ENCODE measurements at places on chromosomes 7 and 10. TPM values are rescaled to one million over a fixed set of nuclear protein-coding genes. Genes with fewer than 3 reads are reported as not detected.
A peak's percentile ranks its signal among the peaks of the same experiment; 100 is the strongest.

GRCh38 chr10:100807241-100807951 lies 62.0 kb downstream of the PAX2 start:
- no peak for DNase-seq

GRCh38 chr7:144720149-144720548 lies 115.7 kb downstream of the TPK1 start:
- DNase-seq, result no peak

BUB3 gene
- polyA plus RNA-seq, result 202 TPM

SPDYE11 gene
- not detected for polyA plus RNA-seq

GRCh38 chr7:3520206-3520605 lies 219.2 kb downstream of the SDK1 start:
- DNase-seq, result no peak

DNA sequence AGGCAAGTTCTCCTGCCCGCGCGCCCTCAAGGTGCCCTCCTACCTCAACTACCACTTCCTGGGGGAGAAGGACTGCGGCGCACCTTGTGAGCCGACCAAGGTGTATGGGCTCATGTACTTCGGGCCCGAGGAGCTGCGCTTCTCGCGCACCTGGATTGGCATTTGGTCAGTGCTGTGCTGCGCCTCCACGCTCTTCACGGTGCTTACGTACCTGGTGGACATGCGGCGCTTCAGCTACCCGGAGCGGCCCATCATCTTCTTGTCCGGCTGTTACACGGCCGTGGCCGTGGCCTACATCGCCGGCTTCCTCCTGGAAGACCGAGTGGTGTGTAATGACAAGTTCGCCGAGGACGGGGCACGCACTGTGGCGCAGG lies 1.4 kb downstream of the FZD1 start:
- DNase-seq, result no peak

DNA sequence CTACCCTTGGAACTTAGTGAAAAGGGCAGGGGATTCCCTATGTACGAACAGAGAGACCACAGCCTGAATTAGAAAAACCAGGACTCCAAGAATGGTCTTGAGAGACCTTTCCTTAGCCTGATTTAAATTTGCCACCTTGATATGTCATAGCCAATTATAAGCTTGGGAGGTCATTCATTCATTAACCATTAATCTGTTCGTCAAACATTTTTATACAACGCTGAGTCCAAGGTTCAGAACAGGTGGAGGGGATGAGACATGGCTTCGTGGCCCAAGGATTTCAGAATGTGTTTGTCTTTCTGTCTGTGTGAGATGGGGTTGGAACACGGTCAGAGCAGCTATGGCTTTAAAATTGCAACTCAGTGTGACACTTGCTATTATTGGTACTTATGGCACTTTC lies 158.0 kb downstream of the PAXIP1 start:
- no peak for DNase-seq

TRIP6 gene
- polyA plus RNA-seq, result 6.4 TPM

ATP5MK gene
- polyA plus RNA-seq, result 408 TPM

DNA sequence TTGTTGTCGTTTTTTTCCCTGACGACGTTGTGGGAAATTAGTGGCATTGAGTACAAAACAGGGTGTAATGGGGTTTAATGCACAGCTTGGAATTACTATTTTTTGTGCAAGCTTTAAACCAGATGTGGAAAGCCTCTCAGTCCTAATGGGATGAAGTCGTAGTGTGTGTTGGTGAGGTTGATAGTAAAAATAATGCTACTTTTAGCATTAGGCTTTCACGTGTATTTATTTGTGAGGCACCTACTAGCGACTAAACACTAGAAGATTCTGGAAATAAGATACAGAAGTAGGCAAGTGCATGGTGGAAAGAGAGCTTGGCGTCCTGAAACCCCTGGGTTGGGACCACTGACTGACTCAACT lies 588 bp upstream of the ORC5 start:
- no peak for DNase-seq

NUTM2A gene
- 0.38 TPM for polyA plus RNA-seq

GRCh38 chr7:118129041-118129795 lies 54.7 kb upstream of the LSM8 start:
- DNase-seq, result no peak

DNA sequence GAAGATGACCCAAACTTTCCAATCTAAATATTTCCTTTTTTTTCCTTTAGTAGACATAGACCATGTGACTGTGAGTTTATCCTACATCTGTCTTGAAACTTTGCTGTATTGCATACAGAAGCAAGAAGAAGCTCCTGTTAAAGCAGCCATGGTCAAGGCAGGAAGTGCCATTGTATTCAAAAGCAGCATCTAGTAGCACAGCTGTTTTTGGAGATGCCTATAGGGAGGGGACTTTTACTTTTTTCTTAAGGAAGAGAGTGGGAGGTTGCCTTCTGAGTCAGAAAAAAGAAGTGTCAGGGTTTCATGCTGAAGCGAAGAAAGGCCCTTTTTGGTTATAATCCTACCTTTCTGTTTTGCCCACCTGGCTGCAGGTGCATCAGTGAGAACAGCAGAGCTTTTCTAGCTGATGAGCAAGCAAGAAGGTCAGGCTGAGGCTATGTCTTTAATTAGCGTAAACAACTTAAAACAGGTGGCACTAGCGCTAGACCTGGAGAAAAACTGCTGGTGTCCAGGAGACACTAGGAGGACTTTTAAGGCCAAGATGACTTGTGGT lies 234.1 kb upstream of the AGK start:
- DNase-seq, result no peak

GRCh38 chr10:20207653-20208052 lies 391.4 kb downstream of the PLXDC2 start:
- DNase-seq, result no peak

DNA sequence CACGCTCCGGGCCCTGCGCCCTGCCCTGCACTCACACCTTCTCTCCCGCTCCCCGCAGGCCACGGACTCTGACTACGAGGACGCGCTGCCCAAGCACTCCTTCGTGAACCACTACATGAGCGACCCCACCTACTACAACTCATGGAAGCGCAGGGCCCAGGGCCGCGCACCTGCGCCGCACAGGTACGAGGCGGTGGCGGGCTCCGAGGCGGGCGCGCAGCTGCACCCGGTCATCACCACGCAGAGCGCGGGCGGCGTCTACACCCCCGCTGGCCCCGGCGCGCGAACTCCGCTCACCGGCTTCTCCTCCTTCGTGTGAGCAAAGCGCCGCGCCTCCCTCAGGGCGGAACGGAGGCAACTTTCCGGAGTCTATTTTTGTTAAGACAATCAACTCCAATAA lies 417.0 kb upstream of the FOXK1 start:
- no peak for DNase-seq

DDIT4 gene
- polyA plus RNA-seq, result 24.9 TPM

DNA sequence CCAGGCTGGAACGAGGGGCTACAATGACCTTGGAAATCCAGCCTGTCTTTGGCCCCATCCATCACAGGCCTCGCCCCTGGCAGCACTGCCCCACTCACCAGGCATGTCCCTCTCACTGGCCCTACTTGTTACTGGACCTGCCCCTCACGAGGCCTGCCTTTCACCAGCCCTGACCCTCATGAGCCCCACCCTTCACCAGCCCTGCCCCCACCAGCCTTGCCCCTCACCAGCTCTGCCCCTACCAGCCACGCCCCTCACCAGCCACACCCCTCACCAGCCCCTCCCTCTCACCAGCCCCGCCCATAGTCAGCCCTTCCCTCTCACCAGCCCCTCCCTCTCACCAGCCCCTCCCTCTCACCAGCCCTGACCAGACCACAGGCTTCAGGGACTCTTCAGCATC lies 57.8 kb downstream of the COL26A1 start:
- peak; percentile 62 for DNase-seq

KIAA1217 gene
- polyA plus RNA-seq, result 7.2 TPM

MALRD1 gene
- polyA plus RNA-seq, result not detected

RTKN2 gene
- polyA plus RNA-seq, result 1.5 TPM

DNA sequence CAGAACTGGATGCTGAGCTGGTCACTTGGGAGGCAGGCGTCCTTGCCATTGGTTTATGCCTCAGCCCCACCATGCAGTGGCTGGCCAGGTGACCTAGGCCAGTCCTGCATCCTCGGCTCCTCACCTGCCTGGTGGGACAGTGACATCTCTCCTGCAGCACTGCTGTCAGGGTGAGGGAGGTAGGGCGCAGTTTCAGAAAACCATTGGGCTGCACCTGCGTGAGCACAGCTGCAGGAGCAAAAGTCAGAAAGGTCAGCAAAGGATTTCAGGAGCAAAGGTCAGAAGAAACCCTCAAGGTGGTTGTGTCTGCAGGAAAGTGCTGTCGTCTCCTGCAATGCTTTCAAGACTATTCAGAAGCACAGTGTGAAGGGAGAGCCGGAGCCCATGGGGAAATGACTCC lies 48.1 kb downstream of the EGFR start:
- DNase-seq, result no peak

GRCh38 chr7:132815130-132815529 lies 238.9 kb upstream of the PLXNA4 start:
- DNase-seq, result no peak

SUGCT gene
- polyA plus RNA-seq, result 53.7 TPM

Measured in SK-N-SH (cell line).